ENCODE measurements at places on chromosomes 5 and 9.

- ATAC-seq: no peak
These were observed 70.3 kb upstream of the ADAMTS16 start for GRCh38 chr5:5069851-5070250.

DNA sequence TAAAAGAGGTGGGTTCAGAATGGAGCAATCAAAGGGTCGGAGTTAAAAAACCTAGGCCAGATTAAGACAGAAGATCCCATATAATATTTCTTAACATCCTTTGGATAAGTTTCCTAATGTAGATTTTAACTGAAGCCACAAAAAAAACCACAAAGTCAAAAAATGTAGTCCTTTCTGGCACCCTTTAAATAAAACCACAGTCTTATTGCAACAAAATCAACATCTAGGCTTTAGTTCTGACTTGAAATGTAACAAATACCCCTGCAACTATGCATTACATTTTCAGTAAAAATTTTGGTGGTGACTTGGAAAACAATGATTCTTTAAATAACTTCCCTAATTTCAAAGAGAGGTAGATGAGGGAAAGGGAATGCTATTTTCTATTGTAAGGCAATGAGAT lies 109.2 kb downstream of the PSAT1 start:
- no peak for ATAC-seq

- no peak for ATAC-seq
These were observed 16.8 kb upstream of the POMT1 start for GRCh38 chr9:131485728-131486422.

GRCh38 chr9:3528451-3528850 lies 2.6 kb upstream of the RFX3 start:
- ATAC-seq: no peak

GRCh38 chr5:110045158-110045557 lies 355.4 kb downstream of the MAN2A1 start:
- ATAC-seq: no peak

DNA sequence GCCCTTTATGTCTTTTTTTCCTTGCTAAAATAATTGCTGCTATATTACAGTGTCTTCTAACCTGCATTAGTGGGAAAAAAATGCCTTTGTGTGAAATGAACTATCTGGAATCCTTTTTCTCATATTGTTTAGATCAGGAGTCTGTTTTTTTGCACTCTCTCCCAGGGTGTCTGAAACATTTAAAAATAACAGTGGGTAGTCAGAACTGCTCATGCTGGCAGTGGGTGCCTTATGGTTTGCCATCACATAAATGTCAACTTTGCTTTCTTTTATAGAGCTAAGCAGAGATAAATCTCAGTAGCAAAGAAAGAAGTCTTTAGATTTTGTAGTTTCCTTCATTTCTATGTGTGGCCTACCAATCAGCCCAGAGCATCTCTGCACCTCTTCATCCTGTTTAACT lies 347.8 kb upstream of the RGMB start:
- no peak for ATAC-seq

DNA sequence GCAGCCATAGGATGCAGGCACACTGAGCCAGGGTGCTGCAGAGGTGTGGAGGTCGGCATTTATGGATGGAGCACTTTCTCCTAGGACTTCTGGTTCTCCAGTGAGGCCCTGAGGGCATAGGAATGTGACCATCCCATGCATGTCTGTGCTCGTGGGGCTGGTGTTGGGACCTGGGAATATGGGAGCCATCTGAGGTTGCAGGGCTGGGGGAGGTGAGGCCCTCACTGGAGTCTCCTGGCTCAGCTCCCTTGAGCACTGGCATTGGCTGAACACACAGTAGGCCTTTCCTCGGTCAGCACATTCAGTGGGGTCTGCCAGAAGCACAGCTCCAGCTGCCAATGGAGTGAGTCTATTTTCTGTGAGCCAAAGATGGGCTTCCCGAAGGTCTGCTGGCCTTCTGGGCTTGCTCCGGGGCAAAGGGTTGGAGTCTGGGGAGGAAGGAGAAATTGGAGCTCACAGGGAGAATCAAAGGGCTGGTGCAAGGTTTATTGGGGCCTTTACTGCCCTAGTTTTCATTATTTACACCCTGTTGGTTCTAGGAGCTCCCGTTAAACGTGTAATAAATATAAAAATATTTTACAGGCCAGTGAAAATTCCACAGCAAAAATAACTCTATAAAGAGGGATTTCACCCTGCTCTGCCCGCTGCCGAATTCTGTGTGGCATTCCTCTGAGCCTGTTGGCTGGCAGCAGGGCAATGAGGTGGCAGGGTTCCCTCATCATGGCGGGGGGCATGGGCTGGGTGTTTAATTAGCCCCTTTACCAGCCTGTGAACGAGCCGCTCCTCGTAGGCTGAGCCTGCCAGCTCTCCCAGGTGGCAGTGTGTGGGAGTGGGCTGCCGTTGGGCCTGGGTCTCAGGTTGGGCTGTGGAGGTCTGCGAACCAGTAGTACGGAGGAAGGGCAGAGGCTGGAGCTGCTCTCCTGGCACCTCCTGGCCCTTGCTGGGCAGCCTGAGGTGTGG lies 31.6 kb upstream of the PITX1 start:
- no peak for ATAC-seq
